ENCODE measurements at places on chromosomes 1 and 21.

DNA sequence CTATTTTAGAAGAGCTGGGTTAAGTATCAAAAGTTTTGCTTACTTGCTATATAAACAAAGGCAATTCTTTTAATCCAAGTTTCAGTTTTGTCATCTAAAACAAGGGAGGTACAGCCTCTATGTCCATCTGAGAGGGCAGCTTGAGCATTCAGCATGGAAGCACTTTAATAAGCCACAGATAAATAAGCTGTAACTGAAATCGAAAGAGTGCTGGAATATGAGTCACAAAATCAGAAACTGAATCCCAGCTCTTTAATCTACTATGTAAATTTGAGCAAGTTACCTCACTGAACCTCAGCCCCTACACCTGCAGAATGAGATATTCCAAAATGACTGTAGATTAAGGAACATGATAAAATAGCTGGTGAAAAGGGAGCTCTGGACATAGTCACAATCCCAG is 80.0 kb upstream of the HP1BP3 start:
- DNase-seq, result no peak

DNA sequence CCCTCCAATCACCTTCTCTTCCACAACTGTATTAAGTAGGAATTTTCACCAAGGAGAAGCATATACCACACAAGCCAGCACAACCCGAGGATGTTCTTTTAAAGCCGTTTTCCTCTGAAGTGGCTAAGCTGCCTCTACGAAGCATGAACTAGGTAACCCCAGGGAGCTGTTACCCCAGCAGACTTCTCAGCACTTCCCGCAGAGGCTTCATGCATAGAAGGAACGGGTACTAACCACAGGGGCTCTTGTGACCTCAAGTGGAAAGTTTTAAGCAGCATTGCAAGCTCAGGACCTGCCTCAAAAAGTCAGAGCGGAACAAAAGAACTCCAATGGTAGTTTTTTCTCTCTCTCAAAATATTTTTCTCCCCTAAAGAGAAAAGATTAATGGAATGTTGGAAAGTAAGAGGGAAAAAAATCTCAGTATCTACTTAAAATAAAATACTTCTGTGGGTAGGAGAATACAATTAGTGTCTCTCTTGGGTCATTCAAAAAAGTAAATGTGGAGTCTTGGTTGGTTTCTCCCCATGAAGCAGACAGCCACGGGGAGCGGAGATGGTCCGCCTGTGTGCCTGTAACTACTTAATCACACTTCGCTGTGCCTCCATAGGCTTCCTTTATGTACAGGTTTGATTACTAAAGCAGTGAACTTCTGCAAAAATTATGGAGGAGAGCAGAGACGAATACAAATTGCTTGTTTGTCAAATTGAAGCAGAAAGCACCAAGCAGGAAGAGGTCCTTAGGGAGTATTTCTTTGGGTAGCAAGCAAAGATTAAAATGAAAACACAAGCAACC is 40.9 kb downstream of the STX6 start:
- DNase-seq, result peak; percentile 43

DNA sequence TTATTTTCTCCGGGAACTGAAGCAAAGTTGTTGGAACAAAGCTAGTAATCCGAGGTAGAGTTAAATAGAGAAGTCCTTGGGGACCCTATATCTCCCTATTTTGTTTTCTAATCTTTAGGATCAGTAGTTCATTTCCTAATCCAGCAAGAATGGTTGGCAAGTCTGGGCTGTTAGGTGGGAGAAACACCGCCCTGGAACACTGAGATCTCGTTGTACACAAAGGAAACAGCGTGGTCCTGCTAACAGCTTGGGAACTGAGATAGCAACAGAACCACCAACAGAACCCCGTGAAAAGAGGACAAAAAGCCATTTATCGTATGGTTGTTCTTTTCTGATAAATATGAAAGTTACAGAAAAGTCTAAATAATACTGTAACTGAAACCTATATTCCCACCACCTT is 121.9 kb upstream of the CDC42BPA start:
- no peak for DNase-seq

GRCh38 chr1:60765204-60765603 is 317.2 kb upstream of the NFIA start:
- no peak for DNase-seq

GRCh38 chr1:53104289-53104913 is 38.0 kb downstream of the SLC1A7 start:
- no peak for DNase-seq

DNA sequence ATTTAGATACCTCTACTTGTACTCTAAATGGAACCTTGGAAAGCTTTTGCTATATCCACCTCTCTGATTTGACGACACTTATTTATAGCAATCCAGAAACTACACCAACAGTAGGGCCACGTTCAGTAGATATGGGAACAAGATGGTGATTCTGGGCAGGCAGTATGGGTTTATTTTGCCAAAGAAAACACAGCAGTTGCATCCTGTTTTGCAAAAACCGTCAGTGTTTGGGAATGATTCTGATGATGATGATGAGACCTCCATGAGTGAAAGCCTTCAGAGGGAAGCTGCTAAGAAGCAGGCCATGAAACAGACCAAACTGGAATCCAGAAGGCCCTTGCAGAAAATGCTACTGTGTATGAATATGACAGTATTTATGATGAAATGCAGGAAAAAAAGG is 41.5 kb upstream of the NEXN start:
- no peak for DNase-seq

DNA sequence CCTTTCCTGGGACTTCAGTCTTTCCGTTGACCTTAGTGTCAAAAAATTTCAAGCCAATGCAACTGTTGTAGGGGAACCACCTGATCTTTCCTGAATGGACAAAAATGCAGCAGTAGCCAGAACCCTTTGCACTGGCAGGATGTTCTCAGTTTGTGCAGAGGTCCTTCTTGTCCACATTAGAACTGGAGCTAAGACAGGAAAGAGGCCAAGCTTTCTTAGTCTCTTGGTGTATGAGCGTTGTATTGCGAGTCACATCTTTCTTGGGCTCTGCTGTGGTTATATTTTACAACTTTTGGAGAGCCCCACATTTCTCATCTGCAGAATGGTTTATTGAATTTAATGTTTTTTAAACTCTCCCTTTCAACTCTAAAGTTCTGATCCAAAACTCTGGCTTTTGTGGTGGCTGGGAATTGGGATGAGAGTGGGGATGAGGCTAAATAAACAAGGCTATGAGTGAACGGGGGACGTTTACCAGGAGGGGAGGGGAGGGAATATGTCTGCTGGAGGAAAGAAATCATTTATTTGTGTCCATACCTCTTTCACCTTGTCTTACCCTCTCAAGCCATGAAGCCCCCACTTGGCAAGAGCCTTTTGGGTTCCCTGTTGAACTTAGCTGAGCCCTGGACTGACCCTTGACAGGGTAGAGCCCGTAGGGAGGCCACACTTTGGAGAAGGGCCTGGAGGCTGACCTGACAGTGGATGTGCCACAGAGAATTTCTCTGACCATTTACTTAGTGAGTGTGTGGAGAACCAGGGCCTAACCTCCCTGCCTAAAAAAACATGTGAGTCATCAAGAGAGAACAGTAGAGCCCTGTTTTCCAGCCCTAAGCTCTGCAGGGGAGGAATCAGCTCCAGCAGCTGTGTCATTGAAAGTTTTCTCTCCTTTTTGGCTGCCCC is 586 bp downstream of the CHI3L2 start:
- DNase-seq, result no peak

DNA sequence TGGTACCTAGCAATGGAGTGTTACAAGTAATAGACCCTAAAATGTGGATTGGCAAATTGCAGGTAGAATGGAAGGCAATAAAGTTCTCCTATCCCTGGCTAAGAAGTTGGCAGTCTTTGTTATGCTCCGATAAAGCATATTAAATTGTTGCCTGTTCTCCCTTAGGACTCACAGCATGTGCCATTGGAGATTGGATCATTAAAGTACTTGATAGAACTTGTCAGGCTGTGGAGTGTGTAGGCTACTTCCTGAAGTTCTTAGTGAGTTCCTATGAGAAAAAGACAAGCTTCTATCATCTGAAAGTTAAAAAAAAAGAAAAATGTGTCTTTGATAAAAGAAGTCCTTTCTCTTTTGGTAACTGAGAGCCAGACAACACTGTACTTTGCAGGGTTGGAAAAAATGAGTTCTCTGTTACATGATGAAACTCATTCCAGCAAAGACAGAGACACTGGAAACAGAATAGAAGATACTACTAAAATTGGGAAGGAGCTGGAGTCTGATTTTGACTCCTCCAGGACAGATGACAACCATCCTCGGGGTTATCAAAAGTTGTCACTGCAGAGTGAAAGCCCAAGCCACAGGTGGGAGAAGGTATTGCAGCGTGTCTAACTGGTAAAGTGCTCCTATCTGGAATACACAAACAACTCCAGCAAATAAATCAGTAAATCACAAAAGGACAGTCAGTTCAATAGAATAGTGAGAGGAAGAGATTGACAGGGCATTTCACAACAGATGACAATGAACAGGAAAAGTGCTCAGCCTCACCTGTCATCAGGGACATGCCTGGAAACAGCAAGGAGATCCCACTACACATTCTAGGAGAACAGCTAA is 87.5 kb upstream of the WDR26 start:
- DNase-seq, result no peak

- DNase-seq, result no peak
Observed at GRCh38 chr21:33240404-33240803, 10.7 kb downstream of the IFNAR2 start.

- no peak for DNase-seq
Observed at GRCh38 chr1:67831850-67832513, 1.3 kb downstream of the GNG12 start.

- DNase-seq, result no peak
Observed at GRCh38 chr1:189021577-189021976, 1456.1 kb downstream of the BRINP3 start.

DNA sequence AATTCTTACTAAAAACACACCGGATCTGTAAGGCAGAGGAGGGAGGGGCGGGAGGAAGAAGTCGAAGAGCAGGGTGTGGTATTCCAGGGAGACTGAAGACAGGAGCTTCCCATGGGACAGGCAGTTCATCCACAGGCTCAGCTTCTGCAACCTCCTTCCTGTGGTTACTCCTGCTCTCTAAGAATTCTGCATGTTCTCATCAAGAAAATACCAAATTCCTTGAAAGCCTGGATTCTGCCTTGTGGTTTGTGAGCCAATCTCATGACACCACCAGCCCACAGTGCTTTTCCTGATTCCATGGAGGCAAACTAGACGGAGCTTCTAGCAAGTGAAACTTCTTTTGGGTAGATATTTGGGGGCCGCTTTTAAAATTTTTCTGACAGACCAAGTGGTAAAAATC is 1.1 kb upstream of the ST6GALNAC3 start:
- DNase-seq, result no peak

DNA sequence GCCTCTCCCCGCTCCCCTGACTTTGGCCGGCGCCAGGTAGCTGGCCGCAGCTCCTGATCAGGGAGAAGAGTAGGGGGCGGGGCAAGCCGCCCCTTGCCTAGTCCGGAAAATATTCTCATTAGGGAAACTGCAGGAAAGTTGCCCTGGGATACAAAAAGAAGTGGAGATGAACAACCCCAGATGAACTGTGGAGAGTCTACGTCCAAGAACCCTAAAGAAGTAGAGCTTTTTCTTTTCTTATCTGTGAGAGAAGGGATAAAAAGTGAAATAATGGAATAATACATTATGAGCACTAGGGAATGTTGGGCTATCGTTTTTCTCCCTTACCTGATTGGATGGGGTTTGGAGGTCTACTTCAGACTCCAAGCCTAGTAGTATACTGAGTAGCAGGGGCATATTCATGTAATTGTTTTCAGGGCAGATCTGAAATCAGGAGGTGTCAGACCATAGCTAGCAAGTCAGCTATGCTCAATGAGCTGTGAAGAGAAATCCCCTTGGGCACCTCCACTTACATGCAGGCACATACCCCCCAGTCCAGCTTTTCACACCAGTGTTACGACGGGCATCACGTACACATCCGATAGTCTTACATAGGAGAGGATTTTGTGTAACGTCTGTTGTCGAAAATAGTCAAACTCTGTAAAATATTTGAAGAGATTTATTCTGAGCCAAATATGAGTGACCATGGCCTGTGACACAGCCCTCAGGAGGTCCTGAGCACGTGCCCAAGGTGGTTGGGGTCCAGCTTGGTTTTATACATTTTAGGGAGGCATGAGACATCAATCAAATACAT is 1.7 kb upstream of the DUSP10 start:
- no peak for DNase-seq

GRCh38 chr21:19986396-19986795 is 1011.8 kb upstream of the NCAM2 start:
- no peak for DNase-seq

GRCh38 chr1:38463074-38463473 is 396.5 kb downstream of the RRAGC start:
- DNase-seq, result no peak

GRCh38 chr1:190193508-190194115 is 284.1 kb downstream of the BRINP3 start:
- DNase-seq, result no peak

- no peak for DNase-seq
Observed at GRCh38 chr1:7478142-7478790, 292.8 kb upstream of the VAMP3 start.

- no peak for DNase-seq
Observed at GRCh38 chr1:35500439-35500838, 56.8 kb downstream of the KIAA0319L start.

DNA sequence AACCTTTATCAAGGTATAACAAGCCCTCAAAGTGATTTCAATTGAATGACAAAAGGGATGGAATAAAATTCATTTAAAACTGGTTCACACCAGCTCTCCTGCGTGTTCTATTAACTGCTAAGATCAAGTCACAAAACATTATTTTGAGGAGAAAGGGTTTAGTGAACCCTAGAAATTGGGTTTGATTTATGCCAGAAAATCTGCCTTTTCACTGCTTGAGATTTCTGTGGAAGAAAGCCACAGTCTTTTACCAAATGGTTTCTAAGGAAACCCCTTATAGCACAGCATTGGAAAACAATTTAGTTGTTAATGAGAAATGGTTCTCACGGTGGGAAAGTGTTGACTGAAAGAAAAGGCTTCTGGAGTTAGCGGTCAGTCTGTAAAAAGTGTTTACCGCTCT is 43.6 kb upstream of the DPH5 start:
- no peak for DNase-seq

DNA sequence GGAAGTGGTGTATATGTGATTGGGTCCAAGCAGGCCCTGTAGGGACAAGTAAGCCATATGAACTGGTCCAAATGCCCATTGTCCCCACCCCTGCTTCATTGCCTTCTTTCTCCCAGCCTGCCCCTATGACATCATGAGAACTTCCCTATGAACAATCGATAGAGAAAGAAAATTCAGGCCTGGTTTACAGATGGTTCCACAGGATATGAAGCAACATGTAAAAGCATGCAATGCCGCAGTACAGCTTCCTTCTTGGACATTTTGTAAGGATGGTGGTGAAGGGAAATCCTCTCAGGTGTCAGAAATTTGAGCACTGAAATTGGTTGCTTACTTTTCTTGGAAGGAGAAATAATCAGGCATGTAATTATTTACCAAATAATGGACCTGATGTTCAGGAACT is 581.7 kb downstream of the MRPL39 start:
- DNase-seq, result no peak

DNA sequence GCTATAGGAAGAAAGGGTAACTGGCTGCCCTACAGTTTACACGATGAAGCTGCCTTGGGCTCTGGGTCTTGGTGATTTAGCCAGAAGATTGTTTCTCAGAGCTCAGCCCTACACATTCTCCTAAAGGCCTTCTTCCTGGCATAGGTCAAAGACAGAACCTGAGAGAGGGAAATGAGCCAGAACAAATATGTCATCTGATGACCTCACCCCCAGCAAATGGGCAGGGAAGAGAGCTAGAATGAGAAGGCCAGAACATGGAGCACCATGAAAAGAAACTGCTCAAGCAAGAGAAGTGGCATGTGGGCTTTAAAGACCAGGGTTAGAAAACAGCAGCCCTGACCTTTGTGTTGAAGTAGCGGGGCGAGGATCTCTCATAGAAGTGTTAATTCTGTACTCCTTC is 5.5 kb upstream of the ILDR2 start:
- no peak for DNase-seq
